ENCODE measurements at places on chromosomes 6 and 20.

DNA sequence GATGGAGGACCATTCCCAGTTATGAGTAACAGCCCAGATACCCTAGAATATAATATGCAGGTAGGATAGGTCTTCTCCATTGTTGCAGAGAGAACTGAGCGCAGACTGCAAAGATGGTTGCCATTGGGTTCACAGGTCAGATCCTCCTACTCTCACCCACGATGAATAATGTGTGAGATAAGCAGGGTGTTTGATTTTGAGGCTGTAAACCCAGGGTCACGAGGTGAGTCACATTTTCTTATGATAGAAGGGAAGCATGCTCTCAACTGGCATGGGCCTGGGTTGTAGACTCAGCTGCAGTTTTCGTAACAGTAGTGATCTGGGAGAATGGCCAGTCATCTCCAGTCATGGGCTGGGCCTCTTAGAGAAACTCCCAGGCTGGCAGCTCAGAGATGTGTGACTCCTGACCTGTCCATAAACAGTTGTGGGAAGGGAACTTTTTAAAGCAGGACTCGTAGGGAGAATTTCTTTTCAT, 74.2 kb downstream of the CD164 start:
- peak; percentile 51 for DNase-seq

GRCh38 chr6:37517411-37517812, 17.7 kb upstream of the CCDC167 start:
- no peak for DNase-seq

DNA sequence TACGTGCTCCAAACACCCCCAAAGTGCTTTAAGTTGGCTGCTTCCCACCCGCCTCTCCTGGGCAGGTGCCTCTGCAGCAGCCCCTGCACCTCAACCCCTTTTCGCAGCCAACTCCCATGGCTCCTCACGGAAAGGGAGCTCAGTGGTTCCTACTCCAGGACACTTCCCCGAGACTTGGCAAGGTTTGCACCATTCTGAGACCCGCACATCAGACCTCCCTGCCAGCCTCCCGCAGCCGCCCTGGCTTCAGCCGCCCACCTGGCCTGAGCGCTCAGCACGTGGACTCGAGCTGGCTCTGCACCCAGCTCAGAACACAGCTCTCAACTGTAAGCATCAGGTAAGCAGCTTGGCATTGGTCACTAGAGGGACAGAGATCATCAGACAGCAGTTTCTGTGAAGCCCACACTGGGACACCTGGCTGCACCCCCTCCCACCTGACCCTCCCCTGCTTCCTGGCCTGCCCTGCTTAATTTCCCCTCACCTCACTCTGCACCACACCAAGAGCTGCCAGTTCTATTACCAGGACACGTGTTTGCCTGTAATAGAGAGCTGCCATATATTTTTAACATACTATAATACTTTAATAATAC, 28.5 kb downstream of the GMDS start:
- no peak for DNase-seq

- DNase-seq = peak; percentile 28
These were observed 207.4 kb downstream of the SOX4 start for GRCh38 chr6:21800948-21801438.

DNA sequence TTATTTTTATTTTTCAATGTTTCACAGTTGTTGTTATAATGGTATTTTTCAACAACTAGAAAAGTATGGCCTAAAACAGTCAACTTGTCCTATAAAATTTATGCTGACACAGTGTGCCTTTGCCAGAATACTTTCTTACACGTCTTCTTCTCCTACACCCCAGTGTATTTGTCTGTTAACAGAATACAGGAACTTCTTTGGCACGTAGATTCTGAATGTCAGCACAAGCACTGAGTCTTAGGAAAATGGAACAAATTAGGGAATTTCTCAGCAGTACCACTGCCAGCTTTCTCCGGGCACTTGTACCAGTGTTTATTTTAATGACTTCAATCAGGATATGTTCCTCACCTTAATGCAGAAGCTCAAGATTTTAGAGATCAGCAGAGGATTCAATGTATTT, 26.7 kb upstream of the AKIRIN2 start:
- no peak for DNase-seq

GRCh38 chr6:10402648-10403311, 12.1 kb downstream of the TFAP2A start:
- no peak for DNase-seq

- no peak for DNase-seq
These were observed 14.5 kb downstream of the PREP start for GRCh38 chr6:105388392-105388791.

DNA sequence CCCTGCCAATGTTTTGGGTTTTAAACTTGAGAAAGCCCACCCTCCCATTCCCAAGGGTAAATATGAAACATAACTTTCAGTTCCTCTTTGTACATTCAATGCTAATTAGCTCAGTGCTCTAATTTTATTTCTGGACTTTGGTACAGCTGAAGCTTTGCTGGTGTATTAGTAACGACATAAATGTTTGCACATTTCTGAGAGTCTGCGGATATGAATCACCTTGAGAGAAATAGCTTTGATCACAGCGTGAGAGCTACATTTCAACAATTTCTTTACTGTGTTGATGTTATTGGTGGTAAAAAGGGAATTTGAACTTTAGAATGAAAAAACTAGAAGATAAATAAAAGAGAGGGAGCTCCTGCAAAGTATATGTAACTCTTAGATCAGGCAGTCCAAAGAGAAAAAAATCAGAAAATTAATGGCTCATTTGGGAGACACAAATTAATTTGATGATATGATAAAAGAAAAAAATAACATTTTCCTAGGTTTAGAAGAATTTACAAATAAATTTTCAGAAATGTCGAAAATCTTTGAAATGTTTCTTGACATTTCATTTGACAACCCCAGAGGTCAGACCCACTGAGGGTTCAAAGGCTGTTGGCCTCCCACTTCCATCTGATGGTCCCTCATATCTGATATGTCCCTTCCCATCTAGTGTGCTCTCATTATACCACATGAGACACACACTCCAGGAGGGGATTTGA, 38.5 kb upstream of the CAP2 start:
- DNase-seq = no peak

- DNase-seq = no peak
These were observed 26.1 kb downstream of the MANBAL start for GRCh38 chr20:37315452-37316110.

DNA sequence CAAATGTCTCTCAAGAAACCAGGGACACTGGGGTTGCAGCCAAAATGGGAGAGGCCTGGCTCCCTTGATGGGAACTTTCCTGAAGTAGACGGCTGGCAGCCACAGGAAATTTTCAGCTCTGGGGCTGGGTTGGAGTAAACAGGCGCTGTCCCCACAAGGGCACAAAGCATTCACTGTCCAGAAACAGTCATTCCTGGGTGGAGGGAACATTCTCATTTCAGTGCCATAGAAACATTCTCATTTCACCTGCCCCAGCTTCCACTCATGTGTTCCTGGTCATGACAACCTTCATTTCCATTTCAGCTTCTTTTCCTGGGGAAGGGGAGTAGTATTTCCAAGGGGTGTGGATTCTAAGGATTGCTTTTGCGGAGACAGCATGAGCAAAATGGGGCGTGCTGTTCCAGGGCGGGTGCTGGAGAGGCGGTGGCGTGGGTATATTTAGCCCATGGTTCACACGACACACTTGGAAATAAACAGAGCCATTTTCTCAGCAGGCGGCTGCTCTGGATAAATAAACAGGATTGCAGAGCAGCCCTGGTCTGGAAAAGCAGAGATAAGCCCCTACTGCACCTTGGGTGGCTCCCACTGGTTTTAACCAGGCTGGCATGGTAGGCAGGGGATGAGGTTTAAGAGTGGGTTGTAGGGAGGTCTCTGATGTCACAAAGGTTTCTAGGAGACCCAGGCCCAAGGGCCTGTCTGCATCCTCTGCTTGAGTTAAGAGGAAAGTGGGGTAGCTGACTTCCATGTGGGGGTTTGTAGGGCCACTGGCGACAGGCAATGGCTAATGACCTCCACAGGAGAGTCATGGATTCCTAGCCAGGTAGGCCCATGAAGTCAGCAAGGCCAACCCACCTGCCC, 32.9 kb downstream of the COX4I2 start:
- no peak for DNase-seq

- DNase-seq = no peak
These were observed 18.2 kb downstream of the KCNQ5 start for GRCh38 chr6:72639920-72640614.

- DNase-seq = no peak
These were observed 92.4 kb downstream of the COL9A1 start for GRCh38 chr6:70210462-70210861.

GRCh38 chr6:75493400-75494064, at the start of gene FILIP1:
TSS of gene FILIP1 (minus strand) at chr6:75493800. CDS start at chr6:75414972, 78,828 bp downstream.
- no peak for DNase-seq

GRCh38 chr6:16006681-16007080, 122.2 kb upstream of the MYLIP start:
- DNase-seq = no peak

GRCh38 chr20:8449123-8449522, 317.1 kb downstream of the PLCB1 start:
- DNase-seq = no peak

GRCh38 chr6:24031496-24031895, 94.5 kb upstream of the NRSN1 start:
- DNase-seq = no peak

DNA sequence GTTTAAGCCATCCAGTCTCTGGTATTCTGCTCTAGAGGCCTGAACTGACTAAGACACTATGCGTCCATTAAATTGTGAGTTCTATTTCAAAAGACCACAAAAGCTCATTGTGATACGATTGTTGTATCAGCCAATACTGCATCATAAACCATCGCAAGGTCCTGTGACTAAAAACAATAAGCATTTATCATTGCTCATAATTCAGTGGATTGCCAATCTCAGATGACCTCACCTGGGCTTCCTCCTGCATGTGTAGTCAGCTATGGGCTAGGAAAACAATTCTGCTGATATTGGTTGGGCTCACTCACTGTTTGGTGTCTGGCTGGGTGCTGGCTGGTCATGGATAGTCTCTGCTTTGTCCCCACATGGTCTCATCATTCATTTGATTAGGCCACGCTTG, 592.7 kb upstream of the BTBD3 start:
- DNase-seq = no peak

DNA sequence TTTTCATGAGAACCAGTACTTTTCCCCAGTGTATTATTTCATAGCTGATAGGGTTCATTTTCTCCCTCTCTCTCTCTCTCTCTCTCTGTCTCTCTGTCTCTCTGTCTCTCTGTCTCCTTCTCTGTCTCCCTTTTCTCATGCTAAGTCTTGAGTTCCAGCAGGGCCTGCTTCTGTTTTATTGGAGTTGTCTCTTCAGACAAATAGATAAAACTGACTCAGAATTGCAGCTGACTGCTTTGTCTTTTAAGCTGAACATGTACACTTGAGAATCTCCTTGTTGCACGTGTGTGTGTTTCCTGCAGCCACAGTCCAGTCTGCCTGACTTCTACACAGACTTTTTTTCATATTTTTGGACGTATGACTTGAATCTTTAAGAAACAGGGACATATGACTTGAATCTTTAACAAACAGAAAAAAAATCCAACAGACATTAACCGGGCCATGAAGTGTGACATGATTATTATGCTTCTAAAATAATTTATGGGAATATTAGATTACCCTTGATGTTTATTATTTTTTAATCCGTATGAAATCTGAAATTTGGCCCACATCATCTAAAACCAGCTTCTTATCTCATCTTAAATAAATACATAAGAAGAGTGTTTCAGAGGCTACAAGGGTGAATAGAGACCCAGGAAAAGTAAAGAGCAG, 71.5 kb downstream of the JAG1 start:
- DNase-seq = no peak

- peak; percentile 45 for DNase-seq
These were observed 119.6 kb downstream of the SCML4 start for GRCh38 chr6:107704347-107705013.

GRCh38 chr6:43246301-43247113, 3.2 kb downstream of the TTBK1 start:
- no peak for DNase-seq

GRCh38 chr6:30782425-30783014, 38.2 kb upstream of the IER3 start:
- DNase-seq = no peak

- DNase-seq = no peak
These were observed 186.7 kb downstream of the RPS12 start for GRCh38 chr6:133001040-133001565.

DNA sequence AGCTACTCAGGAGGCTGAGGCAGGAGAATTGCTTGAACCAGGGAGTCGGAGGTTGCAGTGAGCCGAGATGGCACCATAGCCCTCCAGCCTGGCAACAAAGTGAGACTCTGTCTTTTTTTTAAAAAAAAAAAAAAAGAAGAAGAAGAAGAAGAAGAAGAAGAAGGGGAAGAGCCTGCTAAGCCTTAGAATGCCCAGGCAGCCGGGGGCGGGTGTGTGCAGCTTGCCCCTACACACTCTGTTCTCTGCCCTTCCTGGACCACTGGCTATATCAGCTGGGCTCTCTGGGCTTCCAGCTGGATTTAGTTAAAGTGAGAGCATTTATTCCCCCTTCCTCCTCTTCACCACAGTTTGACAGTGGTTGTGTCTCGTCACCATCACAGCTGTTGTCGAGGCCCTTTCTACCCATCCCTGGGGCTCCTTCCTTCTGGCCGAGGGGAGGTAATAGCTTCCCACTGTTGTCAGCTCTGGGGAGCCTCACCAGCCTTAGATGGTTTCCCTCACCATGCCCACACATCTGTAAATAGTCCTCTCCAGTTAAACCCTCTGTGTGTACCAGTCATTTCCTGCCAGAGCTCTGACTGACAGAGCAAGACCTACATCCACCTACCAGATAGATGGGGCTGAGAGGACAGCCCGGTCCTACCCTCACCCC, 77.6 kb downstream of the TRERF1 start:
- no peak for DNase-seq

GRCh38 chr6:169188051-169188470, 65.6 kb downstream of the THBS2 start:
- no peak for DNase-seq

DNA sequence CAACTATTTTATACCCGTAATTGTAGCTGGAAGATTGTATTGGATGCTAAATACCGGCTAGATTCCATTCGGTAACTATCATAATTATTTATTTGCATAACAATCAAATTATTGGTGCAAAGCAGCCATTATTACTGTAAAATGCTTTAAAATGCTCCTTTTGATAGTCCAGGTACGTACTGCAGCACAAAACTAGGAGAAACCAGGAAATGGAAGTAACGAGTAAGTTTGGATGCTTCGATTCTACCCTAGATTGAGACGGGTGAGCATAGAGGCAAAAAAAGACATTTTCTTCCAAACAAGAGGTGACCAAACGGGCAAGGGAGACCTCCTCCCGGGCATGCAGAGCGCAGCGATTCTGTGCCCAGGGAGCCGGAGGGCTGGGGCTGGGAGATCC, 469 bp upstream of the XRN2 start:
- no peak for DNase-seq

- no peak for DNase-seq
These were observed 1.6 kb downstream of the SAMD10 start for GRCh38 chr20:63977739-63978276.

DNA sequence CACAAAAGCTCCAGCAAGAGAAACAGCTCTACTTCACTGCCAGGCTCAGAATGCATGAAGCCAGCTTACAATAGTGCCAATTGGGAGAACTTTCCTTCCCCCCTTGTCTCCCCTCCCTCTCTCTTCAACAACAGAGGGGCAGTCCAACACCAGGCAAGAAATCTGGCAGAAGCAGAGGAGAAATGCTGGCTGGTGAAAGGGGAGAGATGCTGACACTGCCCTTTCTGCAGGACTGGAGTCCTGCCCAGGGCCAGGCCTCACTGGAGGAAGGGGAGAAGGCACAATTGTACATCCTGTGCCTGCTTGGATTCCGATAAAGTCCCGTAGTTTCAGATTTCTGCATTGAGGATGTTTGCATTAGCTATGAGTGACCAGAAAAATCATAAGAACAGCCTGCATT, 148.6 kb downstream of the LRRC1 start:
- DNase-seq = no peak

GRCh38 chr20:34703424-34704176, 544 bp upstream of the TP53INP2 start:
- DNase-seq = no peak

- no peak for DNase-seq
These were observed at the start of gene GFRA4 for GRCh38 chr20:3663031-3663701. TSS of gene GFRA4 (minus strand) at chr20:3663399. CDS start at chr20:3663399, 0 bp downstream.
